Heart right ventricle (tissue), 16 donors: ENCODE measurements at places on chromosomes 16 and 17. TPM values are rescaled to one million over a fixed set of nuclear protein-coding genes. Genes with fewer than 3 reads are reported as not detected.

The GP2 gene
- total RNA-seq, result not detected

The KRT24 gene
- not detected for total RNA-seq

The KCNH4 gene
- 0.15 TPM for total RNA-seq

The FBXO39 gene
- total RNA-seq, result not detected

The USH1G gene
- total RNA-seq, result not detected

The TBC1D3G gene
- total RNA-seq, result not detected

The KRTAP2-3 gene
- total RNA-seq, result not detected

The KCNJ18 gene
- total RNA-seq, result not detected

The CACNB1 gene
- 5.1 TPM for total RNA-seq

The MYBBP1A gene
- total RNA-seq, result 22.6 TPM

The CDR2 gene
- total RNA-seq, result 8.1 TPM

The PRSS21 gene
- not detected for total RNA-seq

The TELO2 gene
- 15.1 TPM for total RNA-seq

The CD19 gene
- not detected for total RNA-seq

The C17orf100 gene
- total RNA-seq, result 0.85 TPM

The NOXO1 gene
- not detected for total RNA-seq

The KRT39 gene
- total RNA-seq, result not detected

The CCL7 gene
- total RNA-seq, result not detected

The KCNH6 gene
- 0.11 TPM for total RNA-seq

The SOCS7 gene
- 13.9 TPM for total RNA-seq

The CIBAR2 gene
- not detected for total RNA-seq

The SCGB1C2 gene
- not detected for total RNA-seq

The CA7 gene
- total RNA-seq, result not detected

The P4HB gene
- 278 TPM for total RNA-seq

The EIF3C gene
- total RNA-seq, result 422 TPM

The FA2H gene
- total RNA-seq, result not detected

The CCDC144A gene
- total RNA-seq, result 1.8 TPM

The EPOP gene
- total RNA-seq, result 0.83 TPM

The MT4 gene
- not detected for total RNA-seq

The PIPOX gene
- 0.32 TPM for total RNA-seq

The OMG gene
- 0.36 TPM for total RNA-seq

The PPP1R27 gene
- not detected for total RNA-seq

The GPR139 gene
- not detected for total RNA-seq

The CACNG1 gene
- total RNA-seq, result not detected

The LAT gene
- total RNA-seq, result 1.1 TPM

The MPV17L gene
- 6.5 TPM for total RNA-seq

The GPR179 gene
- 0.05 TPM for total RNA-seq

The PPY gene
- total RNA-seq, result not detected

The SLC52A1 gene
- total RNA-seq, result 0.11 TPM
